ENCODE measurements at places on chromosomes 4 and X.

GRCh38 chr4:128660361-128661215 is 148.9 kb upstream of the JADE1 start:
- DNase-seq, result no peak

DNA sequence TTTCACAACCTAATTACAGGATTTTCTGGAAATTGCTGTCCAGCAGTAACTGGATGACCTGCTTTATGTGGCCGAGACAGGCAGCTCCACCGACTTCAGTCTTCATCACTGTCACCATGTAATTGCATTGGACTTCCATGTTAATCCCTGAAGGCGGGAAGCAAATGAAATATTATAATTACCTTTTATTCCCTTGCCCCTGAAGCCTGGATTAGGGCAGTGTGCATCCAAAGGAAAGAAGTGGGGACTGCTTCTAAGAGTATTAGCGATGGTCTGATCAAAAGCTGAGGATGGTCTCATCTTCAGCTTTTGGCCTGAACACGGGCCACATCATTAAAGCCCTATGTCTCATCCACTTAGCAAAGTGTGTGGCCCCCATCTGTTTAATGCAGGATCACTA is 311.6 kb upstream of the GALNT7 start:
- DNase-seq, result no peak

DNA sequence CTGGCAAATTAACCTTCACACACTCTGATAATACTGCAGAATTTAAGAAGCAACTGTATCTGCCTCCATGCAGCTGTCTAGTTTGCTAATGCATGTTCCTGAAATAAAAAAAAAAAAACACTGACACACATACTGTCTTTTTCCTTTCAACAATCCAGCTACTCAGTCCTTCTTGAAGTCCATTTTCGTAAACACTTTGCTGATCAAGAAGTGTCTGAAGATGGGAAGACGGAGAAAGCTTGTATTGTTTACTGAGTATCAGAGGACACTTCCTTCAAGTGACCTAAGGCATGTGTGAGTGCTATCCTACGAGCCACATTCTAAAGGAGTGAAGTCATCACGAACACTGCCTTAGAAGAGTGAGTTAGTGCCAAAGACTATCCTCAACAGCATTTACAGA is 82.6 kb downstream of the LUZP4 start:
- no peak for DNase-seq

GRCh38 chr4:83906561-83906960 is 370.7 kb downstream of the GPAT3 start:
- no peak for DNase-seq

- no peak for DNase-seq
Observed at GRCh38 chr4:43816116-43816515, 632.5 kb downstream of the KCTD8 start.

GRCh38 chr4:29326004-29326403 is 1394.2 kb upstream of the PCDH7 start:
- no peak for DNase-seq

DNA sequence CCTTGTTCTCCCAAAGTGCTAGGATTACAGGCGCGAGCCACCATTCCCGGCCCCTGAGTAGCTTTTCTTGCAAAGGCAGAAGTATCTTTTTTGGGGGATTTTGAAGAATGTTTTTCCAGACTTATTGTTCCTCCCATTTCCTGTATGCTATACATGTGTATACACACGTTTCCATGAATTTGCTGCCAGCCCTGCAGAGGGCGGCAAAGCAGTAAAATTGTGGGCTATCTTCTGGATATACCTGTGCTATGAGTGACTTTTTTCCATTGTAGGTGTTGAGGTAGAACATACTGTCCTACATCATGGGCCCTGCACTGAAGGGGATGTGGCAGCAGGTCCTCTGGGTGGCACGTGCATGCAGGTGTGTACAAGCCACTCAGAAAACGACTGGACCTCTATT is 16.9 kb upstream of the MED28 start:
- DNase-seq, result no peak

All from CD4-positive, alpha-beta T cell treated with Interleukin-1 beta for 1 hour (primary cell).